Mesothelial cell of epicardium (in vitro differentiated cells): ENCODE measurements at places on chromosomes 11 and 22. TPM values are rescaled to one million over a fixed set of nuclear protein-coding genes. Genes with fewer than 3 reads are reported as not detected.

GRCh38 chr22:40009951-40010671 is 15.4 kb downstream of the FAM83F start:
- DNase-seq: no peak

GRCh38 chr11:46450846-46451477 is 59.4 kb upstream of the CHRM4 start:
- no peak for DNase-seq

- DNase-seq: no peak
Observed at GRCh38 chr22:27687984-27688545, 113.5 kb downstream of the MN1 start.

DNA sequence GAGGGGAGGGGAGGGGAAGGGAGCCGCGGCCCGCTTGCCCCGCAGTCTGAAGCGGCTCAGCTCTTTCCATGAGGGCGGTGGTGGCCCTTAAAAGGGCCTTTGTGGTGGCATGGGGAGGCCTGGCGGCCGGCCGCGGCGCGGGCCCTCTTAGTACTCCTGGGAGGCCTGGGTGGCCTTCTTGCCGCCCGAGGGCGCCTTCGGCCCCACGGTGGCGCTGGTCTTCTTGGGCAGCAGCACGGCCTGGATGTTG is 6.9 kb downstream of the DPAGT1 start:
- peak; percentile 56 for DNase-seq

Gene TPBGL
- total RNA-seq: 0.07 to 0.11 TPM (median 0.11 TPM) in 3 replicates

DNA sequence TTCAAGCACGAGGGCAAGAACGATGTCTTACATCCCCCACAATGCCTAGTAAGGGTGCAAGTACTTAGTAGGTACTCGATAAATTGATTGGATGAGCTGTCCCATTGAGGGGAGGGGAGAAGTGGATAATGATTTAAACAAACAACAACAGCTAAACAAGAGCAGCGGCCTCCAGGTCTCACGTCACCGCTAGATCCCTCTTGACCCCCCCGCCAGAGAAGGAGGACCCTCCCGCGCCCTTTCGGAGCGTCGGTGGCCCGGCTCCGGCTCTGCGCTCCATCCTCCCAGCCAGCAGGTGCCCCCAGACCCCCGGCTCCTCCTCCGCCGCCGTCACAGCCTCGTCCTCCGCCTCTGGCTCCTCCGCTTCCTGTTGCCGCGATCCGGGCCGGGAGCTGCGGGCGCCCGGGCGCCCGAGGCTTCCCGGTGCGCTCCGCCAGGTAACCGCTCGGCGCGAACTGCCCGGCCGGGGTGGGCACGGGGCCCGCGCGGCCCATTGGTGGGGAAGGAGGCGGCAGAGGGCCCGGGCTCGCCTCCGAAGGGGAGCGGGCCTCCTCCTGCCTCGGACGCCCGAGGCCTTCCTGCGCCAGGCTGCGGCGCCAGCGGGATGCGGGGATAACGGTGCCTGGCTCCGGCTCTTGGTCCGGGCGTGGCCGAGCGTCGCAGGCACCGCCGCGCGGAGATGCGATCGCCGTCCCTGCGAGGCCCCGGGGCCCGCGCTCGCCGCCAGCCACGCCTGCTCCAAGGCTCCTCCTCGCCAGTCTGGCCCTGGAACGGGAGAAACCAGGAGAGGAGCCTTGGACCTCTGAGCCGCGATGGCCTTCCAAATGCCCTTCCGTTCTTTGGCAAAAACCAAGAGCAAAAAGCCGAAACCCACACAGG is at the start of gene TLCD5:
Gene TLCD5, plus strand, starts transcription at position 368 of the 879 bp plus-strand sequence. CDS start 2,143 bp downstream, outside the sequence.
- DNase-seq: peak; percentile 56

GRCh38 chr11:16881074-16881709 is 133.0 kb downstream of the PLEKHA7 start:
- DNase-seq: no peak

Gene SRRD
- 23.5 to 25.2 TPM (median 24.1 TPM) in 3 replicates for total RNA-seq

Gene FJX1
- 70.7 to 73.1 TPM (median 72.8 TPM) in 3 replicates for total RNA-seq

- no peak for DNase-seq
Observed at GRCh38 chr11:50298182-50298988, 265.7 kb downstream of the OR4C45 start.

DNA sequence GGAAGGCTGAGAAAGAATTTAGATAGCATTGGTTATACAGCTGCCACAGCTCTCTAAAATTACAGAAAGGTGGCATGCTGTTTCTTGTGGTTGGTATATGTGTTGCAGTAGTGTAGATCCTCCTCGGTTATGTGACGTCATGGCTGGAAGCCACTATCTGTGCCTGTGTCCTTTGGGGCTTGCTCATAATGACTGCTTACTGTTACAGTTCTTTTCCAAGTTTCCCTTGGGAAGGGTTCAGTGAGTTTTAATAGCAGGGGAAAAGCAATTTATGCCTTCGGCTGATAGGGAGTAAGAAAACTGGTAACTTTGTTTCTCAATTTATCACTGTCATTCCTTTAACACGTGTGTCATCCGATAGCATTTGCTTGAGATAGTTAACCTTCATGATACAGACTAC is 47.2 kb downstream of the POLD3 start:
- no peak for DNase-seq

DNA sequence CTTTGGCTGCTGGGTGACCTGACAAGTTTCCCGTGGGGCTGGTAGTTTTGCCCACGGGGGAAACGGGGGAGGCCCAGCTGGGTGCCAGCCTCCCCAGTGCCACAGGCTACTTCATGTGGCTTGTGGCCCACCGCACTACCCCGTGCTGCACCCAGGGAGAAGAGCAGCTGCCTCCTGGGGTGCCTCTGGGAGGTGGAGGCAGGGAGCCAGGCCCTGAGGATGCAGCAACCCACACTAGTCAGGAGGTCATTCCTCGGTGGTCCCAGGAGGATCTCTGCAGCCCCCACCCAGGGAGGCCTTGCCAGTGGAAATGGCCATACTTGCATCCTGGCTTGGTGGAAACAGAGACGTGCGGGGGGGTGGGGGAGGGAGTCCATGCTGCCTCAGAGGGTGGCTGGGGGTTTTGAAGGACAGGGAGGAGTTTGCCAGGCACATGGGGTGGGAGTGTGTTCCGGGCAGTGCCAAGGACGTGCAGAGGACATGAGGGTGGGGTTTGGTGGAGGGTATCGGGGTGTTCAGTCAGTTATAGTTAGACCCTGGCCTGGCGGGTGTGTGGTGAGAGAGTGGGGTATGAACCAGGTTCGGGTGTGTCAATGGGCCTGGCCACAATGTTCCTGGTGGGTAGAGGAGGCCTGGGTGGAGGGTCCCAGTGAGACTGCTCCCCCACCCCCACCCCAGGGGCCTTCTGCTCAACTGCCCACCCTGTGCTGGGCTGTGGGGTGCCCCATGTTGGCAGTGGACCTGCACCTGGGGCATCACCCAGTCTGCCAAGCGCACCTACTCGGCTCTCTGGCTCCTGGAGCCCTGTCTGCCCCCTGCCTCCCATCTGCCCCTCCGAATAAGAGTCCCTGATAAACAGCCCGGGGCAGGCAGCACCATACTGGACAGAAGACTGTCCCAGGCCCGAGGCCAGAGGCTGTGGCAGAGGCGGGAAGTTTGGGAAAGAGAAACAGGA is 3.8 kb downstream of the PIM3 start:
- DNase-seq: peak; percentile 38

- DNase-seq: peak; percentile 60
Observed at GRCh38 chr22:37068859-37069258, 17.3 kb downstream of the KCTD17 start.

- DNase-seq: no peak
Observed at GRCh38 chr22:25753252-25753651, 11.3 kb downstream of the MYO18B start.

DNA sequence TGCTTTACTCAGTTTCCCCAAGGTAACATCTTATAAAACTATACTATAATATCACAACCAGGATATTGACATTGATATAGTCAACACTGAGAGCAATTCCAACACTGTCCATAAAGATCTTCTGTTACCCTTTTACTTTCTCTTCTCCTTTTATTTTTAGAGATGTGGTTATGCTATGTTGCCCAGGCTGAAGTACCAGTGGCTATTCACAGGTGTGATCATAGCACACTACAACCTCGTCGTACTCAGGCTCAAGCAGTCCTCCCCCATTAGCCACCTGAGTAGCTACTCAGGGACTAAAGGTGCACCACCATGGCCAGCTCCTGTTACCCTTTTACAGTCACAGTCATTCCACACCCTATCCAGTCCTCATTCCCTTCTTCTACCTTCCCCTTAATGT is 119.7 kb downstream of the CWF19L2 start:
- DNase-seq: no peak

DNA sequence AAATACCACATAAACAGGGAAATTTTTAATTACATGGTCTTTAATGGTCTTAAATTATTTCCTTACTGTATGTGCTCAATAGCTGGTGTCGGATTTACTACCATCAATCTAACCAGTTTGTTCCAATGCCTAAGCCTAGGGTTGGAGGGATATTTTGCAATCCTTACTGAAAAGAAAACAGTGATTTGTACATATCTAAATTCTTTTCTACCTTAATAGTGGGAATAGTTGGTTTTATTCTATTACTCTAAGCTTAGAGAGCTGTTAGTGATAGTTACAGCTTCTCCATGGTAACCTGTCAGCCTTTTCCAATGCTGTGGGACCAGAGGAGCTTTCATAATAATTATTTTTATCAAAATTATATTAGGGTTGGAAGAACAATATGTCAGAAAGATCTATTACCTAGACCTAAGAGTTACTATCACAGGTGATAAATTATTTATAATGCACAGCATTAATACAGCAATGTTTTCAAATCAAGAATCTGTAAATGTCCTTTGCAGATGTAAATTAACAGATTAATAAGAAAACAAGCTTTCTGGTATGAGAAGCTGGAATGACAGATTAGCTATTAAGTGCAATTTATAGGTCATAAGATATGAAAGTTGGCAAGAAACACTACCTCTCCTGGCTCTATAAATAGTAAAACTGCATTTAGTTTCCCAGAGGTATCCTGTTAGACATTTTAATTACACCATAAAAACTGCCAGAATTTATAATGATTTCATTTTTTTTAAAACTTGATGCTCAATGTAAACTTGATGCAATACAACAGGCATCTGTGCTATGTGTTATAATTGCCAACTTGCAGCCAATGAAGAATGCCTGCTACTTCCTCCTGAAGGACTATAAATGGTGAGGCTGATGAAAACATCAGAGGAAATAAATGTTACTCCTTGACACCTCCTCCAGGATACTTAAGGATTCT is 262.0 kb upstream of the PITPNB start:
- no peak for DNase-seq

- no peak for DNase-seq
Observed at GRCh38 chr11:64660706-64661105, 62.3 kb downstream of the NRXN2 start.

Gene OR10W1
- not detected in 3 replicates for total RNA-seq

- no peak for DNase-seq
Observed at GRCh38 chr11:66820381-66820780, 22.9 kb upstream of the RCE1 start.

GRCh38 chr11:42779555-42779954 is 532.2 kb upstream of the API5 start:
- no peak for DNase-seq

DNA sequence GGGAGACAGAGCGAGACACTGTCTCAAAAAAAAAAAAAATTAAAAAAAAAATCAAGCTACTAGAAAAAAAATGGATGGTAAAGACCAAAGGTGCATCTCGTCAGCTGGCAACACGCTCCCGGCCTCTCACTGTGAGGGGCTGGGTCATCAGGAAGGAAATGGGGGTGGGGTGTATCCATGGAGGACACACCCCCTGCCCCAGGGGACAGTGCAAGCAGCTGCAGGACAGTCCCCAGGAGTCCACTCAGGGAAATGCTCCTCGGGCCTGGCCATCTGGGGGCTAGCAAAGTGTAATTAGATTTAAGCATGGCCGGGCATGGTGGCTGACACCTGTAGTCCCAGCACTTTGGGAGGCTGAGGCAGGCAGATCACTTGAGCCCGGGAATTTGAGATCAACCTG is 23.1 kb downstream of the TTLL1 start:
- DNase-seq: no peak

Gene KREMEN1
- 24.4 to 30.9 TPM (median 28.5 TPM) in 3 replicates for total RNA-seq

DNA sequence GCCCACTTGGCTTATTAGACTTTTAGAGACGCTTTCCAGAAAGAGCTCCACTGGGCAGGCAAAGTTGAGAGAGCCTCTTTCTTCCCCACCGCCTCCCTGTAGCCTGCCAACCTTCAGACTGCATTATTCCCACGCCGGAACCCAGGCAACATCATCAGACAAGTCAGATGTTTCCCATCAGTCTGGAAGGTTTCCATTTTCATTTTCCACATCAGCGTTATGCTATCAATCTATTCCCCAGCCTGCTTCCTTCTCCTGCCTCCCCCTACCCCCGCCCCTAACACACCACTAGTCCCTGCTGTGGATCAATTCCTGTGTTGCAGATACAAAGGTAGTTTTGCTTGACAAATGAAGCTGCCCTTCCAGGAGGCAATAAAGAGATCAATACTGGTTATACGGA is 184.8 kb downstream of the DSCAML1 start:
- no peak for DNase-seq

DNA sequence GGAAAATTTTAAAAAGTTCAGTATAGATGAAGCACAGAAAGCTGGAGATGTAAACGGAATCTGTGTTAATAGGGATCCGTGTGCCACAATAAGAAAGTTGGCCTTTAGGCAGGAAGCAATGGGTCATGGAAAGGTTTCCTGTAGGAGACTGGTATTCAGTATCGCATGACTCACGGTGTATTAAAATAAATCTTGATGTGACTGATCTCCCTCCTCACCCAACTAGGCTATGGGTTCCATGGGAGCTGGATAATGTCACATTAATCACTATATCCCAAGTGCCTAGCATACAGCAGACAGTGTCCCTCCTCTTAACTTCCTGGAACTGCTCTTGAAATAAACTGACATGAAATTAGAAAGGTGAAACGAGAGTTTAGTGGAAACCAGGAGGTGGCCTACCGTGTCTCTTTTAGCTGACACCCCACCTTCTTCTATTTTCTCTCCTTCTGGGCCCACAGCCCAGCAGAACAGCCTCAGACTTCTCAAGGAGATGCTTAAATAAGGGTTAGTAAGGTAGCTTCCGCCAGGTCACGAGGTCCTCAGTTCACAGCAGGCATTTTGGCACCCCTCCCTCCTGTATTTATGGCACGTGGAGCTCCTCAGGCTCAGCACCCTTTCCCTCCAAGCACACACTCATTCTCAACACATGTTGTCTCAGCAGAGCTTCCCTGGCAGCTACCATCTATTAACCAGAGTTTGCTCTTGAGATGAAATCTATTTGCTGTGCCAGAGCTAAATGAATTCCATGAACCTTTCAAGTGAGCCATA is 118.8 kb downstream of the NXPE2 start:
- DNase-seq: no peak

- no peak for DNase-seq
Observed at GRCh38 chr11:62921201-62921572, at the start of gene CHRM1. Gene CHRM1, minus strand, starts transcription at chr11:62921363. Its CDS starts 10,263 bp downstream, at chr11:62911100.

Gene TSGA10IP
- not detected in 3 replicates for total RNA-seq

- DNase-seq: no peak
Observed at GRCh38 chr11:61860054-61860903, 31.1 kb downstream of the FADS3 start.

Gene C22orf42
- not detected in 3 replicates for total RNA-seq

Gene KCNK4
- total RNA-seq: 0.22 to 0.58 TPM (median 0.27 TPM) in 3 replicates

Gene CLTCL1
- total RNA-seq: 4.4 to 5.9 TPM (median 4.7 TPM) in 3 replicates

DNA sequence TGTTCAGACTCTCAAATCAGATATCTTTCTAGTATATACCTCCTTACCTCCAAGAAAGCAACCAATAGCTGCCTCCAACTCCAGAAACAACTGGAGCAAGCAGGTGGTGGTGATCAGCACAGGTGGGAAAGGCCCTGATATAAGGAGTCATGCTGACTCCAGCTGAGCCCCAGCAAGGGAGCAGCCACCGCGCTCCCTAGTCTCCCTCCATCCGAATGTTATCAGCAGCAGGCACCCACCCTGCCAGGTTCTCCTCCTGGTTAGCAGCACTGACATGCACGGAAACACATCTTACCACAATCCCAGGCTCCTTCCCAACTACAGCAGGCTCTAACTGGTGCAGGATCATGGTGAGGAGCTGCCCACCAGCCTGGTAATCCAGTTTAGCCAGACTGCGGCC is 18.5 kb upstream of the STK33 start:
- DNase-seq: no peak
